Glutamatergic neuron (in vitro differentiated cells): ENCODE measurements at places on chromosomes 12 and 14.

DNA sequence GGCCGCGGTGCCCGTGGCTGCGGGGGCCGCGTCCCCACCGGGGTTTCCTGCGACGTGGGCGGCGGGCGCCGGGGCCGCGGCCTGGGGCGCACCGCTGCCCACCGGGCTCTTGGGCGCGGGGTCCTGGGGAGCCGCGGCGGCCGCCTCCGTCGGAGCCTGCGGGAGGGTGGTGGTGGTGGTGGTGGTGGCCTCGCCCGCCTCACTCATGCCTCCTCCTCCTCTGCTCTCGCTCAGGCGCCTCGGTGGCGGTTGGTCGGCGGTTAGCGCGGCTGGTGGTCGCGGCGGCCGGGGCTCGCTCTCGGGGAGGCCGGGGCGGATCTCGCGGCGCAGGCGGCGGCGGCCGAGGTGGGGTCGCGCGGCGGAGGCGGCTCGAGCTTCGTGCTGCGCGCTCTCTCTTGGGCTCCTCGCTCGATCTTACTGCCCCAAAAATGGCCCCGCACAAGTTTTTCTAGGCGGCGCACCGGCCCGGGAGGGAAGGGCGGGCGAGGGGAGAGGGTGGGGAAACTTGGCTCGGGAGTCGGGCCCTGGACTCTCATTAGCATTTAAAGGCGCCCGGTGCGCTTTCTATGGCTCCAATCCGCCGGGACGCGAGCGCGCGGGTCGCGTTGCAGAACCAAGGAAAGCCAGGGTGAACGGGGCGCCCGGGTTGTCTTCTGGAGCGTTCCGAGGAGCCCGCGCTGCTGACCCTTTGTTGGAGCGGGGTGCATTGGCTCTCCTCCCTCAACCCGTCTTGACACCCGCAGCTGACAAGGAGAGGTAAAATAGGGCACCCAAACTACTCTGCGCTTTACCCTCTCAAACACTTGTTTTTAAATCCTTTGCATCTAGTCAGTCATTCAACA, at the start of gene YBX3:
TSS of gene YBX3 (minus strand) at position 419 of the 842 bp plus-strand sequence. CDS start at position 207, 212 bp downstream.
- peak; percentile 66 for DNase-seq

DNA sequence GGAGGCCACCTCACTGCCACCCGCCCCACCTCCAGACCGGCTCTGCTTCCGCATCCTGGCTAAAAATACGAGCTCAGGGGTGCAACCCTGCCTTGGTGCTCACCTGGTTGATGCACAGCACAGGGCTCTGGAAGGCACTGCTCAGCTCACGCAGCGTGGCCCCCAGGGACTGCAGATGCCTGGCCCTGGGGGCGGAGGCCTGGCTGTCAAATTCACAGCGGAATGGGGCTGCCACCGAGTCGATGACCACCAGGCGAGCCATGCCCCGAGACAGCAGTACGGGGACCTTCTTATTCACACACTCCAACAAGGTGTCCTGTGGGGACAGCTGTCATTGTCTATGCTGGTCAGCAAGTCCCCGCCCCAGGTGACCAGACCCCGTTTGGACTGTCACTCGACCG, 16.0 kb downstream of the XRCC3 start:
- DNase-seq: no peak

DNA sequence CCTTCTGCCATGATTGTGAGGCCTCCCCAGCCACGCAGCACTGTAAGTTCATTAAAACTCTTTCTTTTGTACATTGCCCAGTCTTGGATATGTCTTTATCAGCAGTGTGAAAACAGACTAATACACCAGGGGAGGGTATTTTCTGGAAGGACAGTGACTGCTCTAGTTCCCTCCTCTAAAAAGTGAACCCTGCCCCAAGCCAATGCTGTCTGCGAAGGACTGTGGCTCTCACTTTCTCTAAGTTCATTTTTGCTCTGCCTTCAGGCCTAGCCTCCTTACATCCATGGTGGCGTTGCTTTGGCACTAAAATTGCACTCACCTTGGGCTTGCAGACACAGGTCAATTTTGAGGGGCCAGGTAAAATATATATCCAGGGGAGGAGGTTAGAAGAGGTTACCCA, 323.0 kb downstream of the VRK1 start:
- no peak for DNase-seq

GRCh38 chr12:52608826-52609630, 7.8 kb upstream of the KRT72 start:
- DNase-seq: no peak

DNA sequence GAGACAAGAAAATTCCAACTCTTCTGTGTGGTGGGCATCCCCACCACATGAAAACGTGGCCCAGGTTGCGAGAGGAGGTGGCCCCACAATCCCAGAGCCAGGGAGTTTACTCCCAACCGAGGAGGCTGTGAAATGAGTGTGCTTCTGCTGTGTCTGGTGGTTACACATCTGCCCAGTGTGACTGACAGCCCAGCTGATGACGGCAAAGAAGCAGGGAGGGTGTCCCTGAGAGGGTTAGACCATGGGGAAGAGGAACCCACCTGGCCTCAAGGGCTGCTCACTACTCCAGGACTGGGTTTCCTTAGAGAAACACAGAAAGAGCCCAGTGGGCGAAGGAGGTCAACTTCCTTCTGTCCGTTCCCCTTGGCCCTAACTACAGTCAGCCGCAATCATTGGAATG, 24.6 kb downstream of the ZFP36L1 start:
- DNase-seq: peak; percentile 7

DNA sequence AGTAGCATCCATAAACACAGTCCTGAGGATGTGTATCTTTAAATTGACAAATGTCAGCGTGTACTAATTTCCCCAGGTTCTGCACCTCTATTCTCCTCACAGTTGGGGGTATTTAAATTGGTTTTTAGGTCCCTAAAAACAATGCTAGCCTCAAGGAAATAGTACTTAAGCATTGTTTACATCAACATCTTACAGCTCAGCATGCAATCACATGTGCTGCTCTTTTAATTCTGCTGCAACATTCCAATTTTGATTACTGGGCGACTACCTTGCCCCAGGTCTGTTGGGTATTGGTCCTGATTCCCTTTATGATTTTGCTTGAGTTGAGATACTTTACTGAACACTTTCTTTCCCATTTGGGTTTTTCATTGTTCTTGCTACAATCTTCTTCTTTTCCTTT, 616.6 kb downstream of the CCER1 start:
- DNase-seq: no peak

GRCh38 chr12:120286768-120287490, 4.8 kb downstream of the RNU4-2 start:
- no peak for DNase-seq

GRCh38 chr12:62252576-62252975, 7.6 kb upstream of the USP15 start:
- DNase-seq: no peak

DNA sequence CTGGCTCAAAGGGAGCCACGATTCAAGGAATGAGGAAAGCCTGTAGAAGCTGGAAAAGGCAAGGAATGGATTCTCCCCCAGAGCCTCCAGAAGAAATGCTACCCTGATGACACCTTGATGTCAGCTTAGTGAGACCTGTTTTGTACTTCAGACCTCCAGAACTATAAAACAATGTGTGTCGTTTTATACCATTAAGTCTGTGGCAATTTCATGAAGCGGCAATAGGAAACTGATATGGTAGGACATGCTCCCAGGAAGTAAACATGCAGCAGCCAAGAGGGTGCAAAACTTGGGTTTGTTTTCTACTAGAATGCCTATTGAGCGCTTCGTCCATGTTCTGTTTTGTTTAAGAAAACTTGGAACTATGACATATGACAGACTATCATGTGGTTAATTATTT, 2.5 kb upstream of the APOBEC1 start:
- no peak for DNase-seq

GRCh38 chr12:12456637-12457036, 99.8 kb downstream of the BORCS5 start:
- no peak for DNase-seq

DNA sequence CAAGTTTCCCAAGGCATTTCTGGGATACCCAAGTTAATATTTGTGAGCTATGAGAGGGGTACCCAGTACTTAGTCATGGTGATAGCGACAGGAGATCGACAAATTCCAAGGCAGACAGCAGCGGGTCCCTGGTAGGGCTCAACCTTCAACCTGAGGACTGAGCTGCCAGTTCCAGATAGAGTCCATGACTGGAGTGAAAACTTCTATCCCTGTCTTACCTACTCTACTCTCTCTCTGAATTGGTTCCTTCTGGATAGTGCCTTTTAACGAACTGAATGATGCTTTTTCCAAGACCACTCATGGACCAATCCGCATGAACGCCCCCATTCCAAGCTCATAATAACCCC, 76.9 kb upstream of the ALG10 start:
- no peak for DNase-seq

DNA sequence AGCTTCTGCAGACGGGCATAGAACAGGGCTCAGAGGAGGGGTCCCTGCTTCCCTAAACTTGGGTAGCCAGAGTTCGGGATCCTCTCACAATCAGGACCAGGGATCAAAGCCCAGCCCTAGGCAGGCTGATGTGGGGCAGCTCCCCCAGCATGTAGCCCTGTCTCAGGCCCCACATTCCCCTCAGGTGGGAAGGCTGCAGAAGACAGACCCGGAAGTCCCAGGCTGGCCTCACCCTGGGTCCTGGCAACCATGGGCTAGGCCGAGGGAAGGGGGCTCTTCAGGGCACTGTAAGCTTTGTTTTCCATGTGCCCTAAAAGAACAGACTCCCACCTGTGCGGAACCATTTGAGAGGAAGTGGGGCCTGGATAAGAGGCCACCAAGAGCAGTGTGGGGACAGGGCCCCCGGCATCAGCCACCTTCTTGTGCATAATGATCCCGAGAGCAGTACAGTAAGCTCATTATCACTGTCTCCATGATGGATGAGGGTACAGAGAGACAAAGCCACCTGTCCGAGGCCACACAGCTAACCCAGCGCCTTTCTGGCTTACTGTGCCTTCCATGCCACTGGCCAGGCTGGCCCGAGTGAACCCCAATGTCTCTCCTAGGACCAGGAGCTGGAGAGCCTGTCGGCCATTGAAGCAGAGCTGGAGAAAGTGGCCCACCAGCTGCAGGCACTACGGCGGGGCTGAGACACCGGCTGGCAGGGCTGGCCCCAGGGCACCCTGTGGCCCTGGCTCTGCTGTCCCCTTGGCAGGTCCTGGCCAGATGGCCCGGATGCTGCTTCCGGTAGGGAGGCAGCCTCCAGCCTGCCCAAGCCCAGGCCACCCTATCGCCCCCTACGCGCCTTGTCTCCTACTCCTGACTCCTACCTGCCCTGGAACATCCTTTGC, 11.5 kb downstream of the CHGA start:
- DNase-seq: no peak

DNA sequence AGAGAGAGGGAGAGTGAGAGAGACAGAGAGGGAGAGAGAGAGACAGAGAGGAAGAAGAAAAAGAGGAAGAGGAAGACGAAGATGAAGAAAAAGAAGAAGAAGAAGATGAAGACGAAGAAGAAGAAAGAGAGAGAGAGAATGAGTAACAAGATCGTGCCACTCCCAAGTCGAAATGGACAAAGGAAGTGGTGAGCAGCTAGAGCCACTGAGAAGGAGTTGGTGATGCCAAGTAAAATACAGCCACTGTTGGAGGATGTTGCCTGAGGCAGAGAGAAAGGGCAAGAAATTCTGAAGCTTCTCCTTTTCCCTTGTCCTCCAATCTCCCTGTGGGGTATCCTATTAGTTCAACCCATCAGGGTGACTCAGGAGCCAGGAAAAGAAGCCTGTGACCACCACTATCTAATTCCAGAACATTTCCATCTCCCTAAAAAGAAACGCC, 12.5 kb upstream of the ANAPC5 start:
- DNase-seq: no peak

DNA sequence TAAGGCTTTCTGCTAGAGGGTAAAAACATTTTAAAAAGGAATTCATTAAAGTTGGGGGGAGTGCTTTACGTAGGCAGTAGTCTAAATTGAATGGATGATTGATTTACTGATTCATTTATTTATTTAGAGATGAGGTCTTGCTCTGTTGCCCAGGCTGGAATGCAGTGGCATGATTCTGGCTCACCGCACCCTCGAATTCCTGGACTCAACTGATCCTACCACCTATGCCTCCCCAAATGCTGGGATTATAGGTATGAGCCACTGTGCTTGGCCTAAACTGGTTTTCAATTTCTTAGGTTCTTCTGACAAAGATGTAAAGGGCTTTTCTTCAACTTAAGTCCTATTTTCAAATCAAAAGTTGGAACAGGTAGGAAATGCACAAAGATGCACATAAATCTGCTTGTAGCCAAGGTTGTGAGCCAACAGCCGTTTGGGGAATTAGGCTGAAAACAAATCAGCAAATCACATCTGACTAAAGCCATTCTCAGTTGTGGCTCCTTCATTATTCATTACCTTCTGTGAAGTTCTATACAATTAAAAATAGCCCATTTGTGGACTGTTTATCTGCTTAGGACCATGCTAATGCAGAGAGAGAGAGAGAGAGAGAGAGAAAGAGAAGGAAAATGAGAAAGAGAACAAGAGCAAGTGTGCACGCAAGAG, 218.0 kb downstream of the PPM1H start:
- no peak for DNase-seq

- DNase-seq: no peak
These were observed 6.0 kb upstream of the SOS2 start for GRCh38 chr14:50237427-50237826.

DNA sequence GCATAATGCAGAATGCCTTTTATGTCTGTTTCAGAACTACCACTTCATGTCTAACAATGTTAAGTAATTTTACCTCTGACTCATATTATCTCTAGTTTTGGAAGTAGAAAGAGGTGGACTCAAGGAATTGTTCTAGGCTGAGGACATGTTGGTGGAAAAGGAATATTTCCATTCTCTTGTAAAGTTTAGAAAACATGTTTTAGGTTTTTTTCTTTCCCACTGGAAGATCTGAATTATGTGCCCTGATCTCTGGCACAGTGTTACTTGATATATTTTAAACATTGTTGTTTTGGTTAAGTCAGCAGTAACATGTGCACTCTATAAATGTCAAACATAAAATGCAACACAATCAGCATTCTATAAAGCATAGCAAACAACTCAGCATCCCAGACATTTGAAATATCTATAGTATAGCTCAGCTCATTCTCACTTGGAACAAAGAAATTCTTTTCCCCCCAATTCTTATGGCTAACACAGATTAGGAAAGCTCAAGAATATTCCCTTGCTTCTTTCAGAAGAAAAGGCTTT, 202.3 kb downstream of the STXBP6 start:
- no peak for DNase-seq

GRCh38 chr12:89245090-89245489, 107.2 kb downstream of the DUSP6 start:
- DNase-seq: no peak

GRCh38 chr14:103404920-103405319, 19.7 kb downstream of the MARK3 start:
- DNase-seq: no peak

DNA sequence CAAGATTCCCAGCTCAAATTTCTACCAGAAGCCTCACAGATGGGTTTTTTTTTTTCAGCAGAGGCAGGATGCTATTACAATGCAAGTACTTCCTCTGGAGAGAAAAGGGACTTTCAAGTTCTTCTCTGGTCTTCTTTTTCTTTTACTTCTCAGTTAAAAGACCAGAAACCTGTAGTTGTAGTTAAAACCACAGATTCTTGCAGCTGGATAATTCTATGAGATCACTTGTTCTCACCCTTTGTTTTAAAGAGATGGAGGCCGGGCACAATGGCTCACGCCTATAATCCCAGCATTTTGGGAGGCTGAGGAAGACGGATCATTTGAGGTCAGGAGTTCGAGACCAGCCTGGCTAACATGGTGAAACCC, 47.6 kb upstream of the OVCH1 start:
- no peak for DNase-seq

- no peak for DNase-seq
These were observed 287.0 kb downstream of the RERGL start for GRCh38 chr12:17802657-17803641.
